ENCODE measurements at places on chromosomes 7 and 10. TPM values are rescaled to one million over a fixed set of nuclear protein-coding genes. Genes with fewer than 3 reads are reported as not detected.

DNA sequence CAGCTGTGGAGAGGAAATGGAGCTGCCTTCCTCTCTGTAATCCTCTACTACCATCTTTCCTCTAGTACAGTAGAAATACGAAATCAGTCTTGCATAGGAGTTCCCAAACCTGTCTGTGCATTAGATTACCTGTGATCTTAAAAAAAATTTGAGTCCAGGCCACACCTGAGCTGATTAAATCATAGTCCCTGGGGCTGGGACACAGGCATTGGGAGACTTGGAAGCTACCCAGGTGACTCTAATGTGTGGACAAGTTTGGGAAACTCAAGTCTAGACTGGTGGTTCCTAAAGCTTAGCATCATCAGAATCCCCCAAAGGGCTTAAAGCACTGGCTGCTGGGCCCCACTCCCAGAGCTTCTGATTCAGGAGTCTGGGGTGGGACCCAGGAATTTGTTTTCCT lies 152.7 kb upstream of the GLI3 start:
- DNase-seq: no peak

- DNase-seq: no peak
Observed at GRCh38 chr10:46033602-46034011, 3.2 kb upstream of the NCOA4 start.

Gene AGBL3
- total RNA-seq: 1.7 TPM

Gene SPDYE8
- total RNA-seq: not detected
